ENCODE measurements at places on chromosomes 3 and 15.

DNA sequence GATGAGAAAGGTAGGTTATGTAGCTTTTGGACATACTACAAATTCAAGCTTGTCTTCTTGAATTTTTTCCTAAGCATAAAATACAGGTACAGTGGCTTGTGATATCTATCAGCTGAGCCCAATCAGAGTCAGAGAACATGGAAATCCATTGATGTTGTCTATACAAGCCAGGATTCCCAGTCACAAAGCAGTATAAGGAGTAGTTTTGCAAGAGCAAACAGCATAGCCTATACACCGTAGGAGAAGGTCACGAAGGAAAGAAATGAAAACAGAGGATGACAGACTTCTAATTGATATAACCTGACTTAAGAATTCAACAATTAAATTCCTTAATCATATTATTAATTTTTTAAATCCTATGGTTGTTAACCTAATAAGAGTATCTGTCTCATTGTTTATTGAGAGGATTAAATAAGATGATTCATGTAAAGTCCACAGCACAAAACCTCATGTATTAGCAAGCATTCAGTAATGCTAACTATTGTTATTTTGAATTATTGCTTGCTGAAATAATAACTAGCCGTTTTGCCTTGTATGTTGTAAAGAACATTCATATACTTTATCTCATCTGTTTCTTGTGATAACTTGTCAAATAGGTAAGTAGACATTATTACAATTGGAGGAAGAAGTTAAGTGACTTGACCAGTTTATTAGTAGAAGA, 276.6 kb upstream of the ZPLD1 start:
- no peak for DNase-seq

GRCh38 chr3:123818921-123819429, 65.2 kb downstream of the MYLK start:
- DNase-seq: no peak

GRCh38 chr3:64988188-64988587, 300.4 kb upstream of the ADAMTS9 start:
- DNase-seq: no peak

DNA sequence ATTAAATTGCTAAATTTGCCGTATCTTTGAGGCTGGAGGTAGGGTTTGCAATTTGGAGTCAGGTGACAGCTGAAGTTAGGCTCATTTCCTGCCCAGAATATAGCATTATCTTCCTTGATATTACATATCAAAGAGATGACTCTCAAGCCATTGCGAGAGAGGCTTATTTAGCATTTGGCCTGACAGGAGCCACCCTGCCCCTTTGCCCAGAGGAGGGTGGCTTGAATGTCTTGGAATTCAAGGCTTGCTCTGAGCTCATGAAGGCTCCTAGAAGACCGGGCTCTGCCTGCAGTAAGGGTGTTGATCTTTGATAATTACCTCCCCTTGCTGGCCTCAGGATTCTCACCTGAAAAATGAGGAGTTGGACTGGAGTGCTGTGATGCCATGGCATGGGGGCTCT, 251.4 kb upstream of the C2CD4B start:
- no peak for DNase-seq

- DNase-seq: no peak
Measured at GRCh38 chr15:70707686-70708300, 55.6 kb downstream of the UACA start.

- DNase-seq: no peak
Measured at GRCh38 chr15:39586387-39587095, 5.7 kb downstream of the THBS1 start.

GRCh38 chr3:105634708-105635107, 234.1 kb downstream of the CBLB start:
- DNase-seq: no peak

- DNase-seq: no peak
Measured at GRCh38 chr3:9889405-9889804, 1.0 kb upstream of the JAGN1 start.
